ENCODE measurements at places on chromosomes 2 and 18.

GRCh38 chr2:71788186-71788525 lies 334.8 kb downstream of the DYSF start:
- DNase-seq: no peak

GRCh38 chr18:46237891-46238290 lies 133.7 kb downstream of the HAUS1 start:
- DNase-seq: no peak

- no peak for DNase-seq
Measured at GRCh38 chr18:79569720-79570119, 109.9 kb upstream of the CTDP1 start.

DNA sequence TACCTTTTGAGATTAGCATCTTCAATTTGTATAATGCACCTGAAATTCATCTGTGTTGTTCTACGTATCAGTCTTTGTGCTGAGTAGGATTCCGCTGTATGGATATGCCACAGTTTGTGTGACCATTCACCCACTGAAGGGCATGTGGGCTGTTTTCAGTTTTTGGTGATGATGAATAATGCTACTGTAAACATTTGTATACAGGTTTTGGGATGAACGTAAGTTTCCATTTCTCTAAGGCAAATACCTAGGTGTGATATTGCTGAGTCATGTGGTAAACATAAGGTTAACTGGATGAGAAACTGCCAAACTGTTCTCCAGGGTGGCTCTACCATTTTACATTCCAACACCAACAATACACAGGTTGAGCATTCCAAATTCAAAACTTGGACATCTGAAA lies 35.1 kb downstream of the CABYR start:
- DNase-seq: no peak

DNA sequence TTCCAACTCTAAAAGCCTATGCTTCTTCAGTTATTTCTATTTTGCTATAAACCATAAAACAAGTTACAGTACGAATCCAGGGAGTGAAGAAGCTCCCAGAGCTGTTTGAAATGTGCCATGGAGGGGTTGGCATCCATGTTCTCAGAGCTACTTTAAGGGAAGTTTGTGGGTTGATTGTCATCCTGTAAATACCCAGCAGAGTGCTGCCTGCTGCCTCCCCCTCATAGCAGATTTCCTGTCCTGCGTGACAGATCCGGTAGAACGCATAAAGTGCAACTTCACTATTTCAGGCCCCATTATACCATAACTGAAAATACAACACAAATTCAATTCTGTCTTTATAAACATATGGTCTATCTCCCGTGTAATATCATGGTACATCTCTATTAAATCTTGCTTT lies 114.4 kb downstream of the CTNNA2 start:
- no peak for DNase-seq

GRCh38 chr2:241966647-241967466 lies 97.3 kb downstream of the RTP5 start:
- no peak for DNase-seq

GRCh38 chr18:70296781-70297180 lies 7.9 kb downstream of the SOCS6 start:
- DNase-seq: no peak

DNA sequence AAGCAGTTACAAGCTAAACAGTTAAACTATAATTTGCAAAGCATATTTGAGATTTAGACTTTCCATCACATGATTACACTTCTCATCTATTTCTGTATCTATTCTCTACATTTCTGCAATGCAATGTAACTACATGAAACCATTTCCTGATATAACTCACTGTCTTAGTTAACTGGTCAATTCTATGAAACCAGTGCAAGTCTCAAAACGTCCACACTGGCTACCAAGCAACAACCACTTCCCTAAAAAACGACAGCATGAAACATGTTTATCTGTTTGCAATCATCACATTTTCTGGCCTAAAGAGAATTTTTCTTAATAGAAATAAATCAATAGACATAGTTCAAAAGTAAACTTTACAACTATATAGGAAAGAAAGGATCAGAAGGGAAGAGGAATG lies 17.4 kb downstream of the FECH start:
- no peak for DNase-seq
